A673 (cell line): ENCODE measurements at places on chromosomes 16 and 17.

- no peak for DNase-seq
Measured at GRCh38 chr16:17437127-17437720, 33.5 kb downstream of the XYLT1 start.

GRCh38 chr17:78935419-78936323 lies 10.5 kb upstream of the TIMP2 start:
- peak; percentile 86 for DNase-seq

GRCh38 chr17:21242026-21242697 lies 11.0 kb downstream of the NATD1 start:
- no peak for DNase-seq

DNA sequence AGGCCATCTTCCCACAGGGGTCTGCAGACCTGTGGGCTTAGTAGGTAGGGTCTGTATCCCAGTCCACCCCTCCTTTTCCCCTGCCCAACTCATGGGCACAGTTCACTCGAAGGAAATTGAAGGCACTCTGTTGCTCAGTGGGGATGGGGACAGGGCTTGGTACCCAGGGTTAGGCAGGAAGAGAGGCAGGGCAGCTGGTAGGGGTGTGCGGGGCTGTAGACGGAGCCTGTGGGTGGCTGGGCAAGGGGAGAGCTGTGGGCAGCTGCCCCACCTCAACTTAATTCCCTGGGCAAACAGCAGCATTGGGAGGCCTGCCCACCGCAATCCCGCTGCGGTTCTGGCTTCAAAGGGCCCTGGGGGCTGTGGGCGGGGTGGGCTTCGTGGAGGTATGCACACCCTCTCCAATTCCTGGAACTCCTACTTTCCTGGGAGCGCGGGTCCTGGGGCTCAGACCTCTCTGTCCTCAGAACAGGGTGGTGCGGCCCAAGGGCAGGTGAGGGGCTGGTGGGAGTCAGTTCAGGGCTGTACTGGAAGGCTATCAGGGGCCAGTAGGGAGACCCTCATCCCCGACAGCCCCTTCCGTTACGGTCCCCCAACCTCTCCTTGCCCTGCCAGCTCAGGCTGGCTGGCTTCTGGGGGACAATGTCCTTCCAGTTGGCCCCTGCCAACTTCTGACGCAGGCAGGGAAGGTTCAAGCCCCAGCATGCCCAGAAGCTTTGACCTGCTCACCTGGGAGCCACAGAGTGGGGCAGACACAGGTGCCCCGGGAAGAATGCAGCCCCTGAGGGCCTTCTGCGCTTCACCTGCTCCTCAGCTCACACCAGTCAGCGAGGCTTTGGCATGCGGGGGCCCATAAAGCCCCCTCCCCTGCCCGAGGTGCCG lies 9.1 kb downstream of the FOXJ1 start:
- no peak for DNase-seq

DNA sequence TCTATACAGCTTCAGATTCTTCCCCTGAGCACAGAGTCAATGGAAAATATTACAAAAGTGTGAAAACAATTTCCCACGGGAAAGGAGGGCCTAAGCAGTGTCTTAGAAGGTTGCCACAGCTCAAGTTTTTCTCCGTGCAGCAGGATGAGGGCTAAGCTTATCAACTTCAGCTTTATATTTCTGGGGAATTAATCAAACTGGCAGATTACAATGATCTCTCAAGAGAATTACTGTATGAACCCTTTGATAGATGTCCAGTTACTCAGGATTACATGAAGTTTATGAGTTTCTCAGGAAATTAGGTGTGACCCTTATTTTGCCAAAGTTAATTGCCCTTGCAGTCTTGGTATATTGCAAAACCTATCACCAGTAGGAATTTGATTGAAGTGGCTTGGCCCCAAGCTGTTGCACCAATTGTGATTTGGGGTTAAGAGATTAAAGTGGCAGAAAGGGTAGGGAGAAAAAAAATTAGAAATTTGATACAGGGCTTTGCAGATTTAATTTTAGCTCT lies 298.4 kb downstream of the MAP2K6 start:
- DNase-seq = no peak

DNA sequence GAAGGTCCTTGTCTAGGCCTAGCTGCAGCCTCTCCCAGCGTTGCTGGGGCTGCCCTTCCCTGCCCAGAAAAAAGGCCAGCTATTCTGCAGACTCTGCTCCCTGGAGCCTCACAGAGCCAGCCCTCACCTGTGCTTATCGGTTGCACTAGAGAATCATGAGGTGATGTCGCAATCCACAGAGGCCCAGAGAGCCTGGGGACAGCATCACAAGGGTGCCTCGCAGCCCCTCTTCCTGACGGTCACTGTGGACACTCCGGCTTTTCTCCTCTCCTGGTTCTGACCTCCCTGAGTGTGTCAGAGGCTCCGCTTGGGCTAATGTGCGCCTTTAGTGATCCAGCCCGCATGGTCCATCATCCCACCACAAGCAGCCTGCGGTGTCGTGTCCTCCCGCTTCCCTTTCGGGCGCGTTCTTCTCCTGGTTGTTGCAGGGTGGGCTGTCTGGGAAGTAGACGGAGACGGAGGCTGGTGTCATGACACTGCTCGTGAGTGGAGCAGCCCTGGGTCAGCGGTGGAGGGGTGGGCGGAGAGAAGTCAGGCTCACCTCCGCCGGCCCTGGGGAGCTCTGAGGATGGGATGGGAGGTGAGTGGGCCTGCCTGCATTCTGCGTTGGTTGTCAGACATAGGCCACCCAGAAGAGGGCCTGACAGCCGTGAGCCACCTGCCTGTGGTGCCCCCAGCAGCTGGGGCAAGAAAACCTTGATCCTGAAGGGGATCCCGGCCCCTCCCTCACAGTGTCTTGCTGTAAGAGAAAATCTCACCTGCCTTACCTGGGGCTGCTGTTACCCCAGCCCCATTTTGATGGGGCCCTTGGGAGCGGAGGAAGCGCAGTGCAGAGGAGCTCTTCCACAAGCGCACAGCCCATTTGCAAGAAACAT lies 165.9 kb upstream of the CHMP6 start:
- no peak for DNase-seq

GRCh38 chr17:28982131-28982793 lies 23.6 kb downstream of the SEZ6 start:
- DNase-seq = peak; percentile 98

DNA sequence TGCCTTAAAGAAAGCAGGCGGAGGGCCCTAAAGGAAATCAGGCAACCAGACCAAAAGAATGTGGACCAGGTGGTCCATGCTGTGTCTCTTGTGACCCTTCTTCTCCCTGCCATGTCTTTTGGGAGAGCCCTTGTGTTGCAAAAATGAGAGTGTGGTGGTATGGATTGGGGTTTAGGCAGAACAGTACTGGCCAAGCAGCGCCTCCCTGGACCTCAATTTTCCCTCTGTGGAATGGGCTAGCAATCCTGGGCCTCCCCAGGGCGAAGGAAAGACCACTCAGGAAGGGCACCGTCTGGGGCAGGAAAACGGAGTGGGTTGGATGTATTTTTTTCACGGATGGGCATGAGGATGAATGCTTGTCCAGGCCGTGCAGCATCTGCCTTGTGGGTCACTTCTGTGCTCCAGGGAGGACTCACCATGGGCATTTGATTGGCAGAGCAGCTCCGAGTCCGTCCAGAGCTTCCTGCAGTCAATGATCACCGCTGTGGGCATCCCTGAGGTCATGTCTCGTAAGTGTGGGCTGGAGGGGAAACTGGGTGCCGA lies 7.6 kb upstream of the NLRC5 start:
- DNase-seq = no peak
